Hematopoietic multipotent progenitor cell (in vitro differentiated cells): ENCODE measurements at places on chromosomes 7 and 10. TPM values are rescaled to one million over a fixed set of nuclear protein-coding genes. Genes with fewer than 3 reads are reported as not detected.

The CLDN3 gene
- total RNA-seq = not detected

DNA sequence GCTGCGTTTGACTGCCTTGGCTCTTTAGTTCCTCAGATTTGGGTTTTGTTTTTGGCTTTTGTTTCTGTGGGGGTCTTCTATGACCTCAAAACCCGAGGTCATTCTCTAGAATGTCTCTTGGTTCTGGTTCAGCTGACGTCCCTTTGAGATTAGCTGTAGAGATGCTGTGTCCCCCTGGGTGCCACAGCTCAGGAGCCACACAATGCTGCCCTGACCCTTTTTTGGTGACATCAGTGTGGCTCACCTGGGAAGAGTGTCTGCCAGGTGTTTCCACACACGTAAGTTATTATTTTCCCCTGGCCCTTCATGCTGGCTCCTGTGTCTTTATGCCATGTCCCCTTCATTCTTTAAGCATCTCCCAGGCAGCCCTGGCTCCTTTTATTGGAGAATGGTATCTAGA lies 89.8 kb upstream of the DDC start:
- no peak for DNase-seq

DNA sequence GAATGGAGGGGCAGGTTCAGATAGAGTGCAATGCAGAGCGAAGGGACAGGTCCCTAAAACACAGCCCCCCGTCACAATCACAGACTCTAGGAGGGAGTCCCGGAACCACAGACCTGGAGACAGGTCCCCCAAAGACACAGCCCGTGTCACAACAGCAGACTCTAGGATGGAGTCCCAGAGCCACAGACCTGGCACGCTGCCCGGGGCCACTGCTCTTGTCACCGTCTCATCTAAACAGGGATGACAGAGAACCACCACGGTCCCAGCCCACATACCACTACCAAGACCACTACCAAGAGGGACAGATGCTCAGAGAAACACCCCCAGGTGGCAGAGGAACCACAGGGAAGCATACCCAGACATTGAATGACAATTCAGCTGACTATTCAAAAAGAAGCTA lies 183.9 kb downstream of the TCERG1L start:
- DNase-seq = no peak

- DNase-seq = no peak
Observed at GRCh38 chr10:51273574-51273973, 199.3 kb downstream of the PRKG1 start.
